ENCODE measurements at places on chromosomes 1 and 21.

GRCh38 chr1:210347112-210347511, 18.4 kb downstream of the HHAT start:
- DNase-seq = no peak

GRCh38 chr1:19582318-19582717, 61.8 kb upstream of the NBL1 start:
- peak; percentile 57 for DNase-seq

DNA sequence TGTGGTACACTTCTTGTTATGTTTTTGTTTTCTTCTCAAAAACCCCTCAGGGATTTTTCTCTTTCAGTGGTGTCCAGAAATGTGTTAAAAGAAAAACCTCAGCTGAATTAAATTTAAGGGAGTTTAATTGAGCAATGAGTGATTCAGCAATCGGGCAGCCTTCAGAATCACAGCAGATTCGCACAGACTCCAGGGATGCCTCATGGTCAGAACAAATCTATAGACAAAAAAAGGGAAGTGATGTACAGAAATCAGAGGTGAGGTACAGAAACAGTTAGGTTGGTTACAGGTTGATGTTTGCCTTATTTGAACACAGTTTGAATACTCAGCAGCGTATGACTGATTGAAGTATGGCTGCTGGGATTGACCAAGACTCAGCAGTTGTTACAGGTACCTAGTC, 86.2 kb downstream of the TLR5 start:
- no peak for DNase-seq

DNA sequence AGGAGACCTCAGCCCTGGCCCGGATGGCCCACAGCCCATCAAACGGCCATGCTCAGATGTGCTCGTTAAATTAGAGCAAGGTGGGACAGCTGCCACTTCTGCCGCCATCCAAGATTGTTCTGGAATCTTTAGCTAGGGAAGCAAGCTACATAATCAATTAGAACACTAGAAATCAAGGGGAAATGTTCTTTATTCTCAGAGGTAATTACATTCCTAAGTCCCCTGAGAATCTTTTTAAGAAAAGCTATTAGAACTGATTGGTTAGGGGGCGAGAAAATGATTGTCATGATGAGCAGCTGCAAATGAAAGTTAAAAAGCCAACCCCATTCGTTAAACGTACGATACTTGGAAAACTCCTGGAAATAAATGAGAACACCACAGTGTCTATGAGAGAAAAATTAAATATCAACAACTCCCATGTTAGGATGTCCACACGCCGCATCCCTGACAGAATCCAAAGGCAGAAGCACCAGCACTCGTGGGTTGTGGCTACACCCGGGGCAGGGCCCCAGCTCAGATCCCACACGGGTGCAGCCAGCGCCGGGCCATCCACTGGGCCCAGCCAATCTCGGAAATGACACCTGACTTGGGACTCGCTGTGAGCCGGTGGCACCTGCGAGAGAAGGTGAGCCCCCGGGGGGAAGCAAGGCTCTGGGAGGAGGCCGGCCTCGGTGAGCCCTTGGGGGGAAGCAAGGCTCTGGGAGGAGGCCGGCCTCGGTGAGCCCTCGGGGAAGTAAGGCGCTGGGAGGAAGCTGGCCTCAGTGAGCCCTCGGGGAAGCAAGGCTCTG, 37.6 kb downstream of the KRTAP10-1 start:
- DNase-seq = no peak

DNA sequence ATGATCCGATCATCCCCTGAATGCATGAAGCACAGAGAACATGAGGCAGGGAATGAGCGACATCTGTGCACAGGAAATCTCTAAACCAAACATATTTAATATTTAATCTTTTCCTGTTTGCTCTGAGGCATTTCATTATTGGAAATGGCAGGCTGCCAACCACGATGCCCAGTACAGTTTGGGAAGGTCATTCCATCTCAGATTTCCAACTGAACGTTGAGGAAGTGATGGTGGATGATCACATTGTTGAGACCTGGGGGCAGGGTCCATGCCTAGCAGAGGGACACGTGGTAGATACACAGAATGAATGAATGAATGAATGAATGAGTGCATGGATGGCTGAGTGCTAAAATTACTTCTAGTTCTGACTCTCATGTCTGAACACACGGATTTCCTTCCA, 15.9 kb upstream of the FASLG start:
- no peak for DNase-seq

DNA sequence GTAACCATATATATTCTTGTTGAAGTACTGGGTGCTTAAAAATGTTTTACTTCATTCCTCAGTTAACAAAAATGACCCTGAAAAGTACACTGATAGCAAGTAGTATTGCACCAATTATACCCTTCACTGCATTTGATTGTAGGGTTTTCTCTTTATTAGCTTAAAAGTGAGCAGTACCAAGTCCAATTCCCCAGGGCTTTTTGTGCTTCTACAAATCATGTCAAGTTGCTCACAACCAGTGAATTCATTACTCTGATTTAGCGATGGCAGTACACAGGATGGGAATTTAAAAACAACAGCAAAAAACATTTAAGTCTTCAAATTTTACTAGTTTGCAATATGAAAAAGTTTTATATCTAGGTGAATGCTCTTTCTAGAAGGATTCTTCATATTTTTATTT, 436.4 kb downstream of the PTBP2 start:
- DNase-seq = no peak

GRCh38 chr1:209645574-209646452, 6.4 kb downstream of the LAMB3 start:
- peak; percentile 86 for DNase-seq

- DNase-seq = no peak
These were observed 23.1 kb downstream of the SLC19A1 start for GRCh38 chr21:45519182-45519581.

All from hematopoietic multipotent progenitor cell treated with erythropoietin and hydrocortisone succinate and interleukin-3 and kit ligand, for 15 days (in vitro differentiated cells).